ENCODE measurements at places on chromosomes 12 and 14. TPM values are rescaled to one million over a fixed set of nuclear protein-coding genes. Genes with fewer than 3 reads are reported as not detected.

LRRC10 gene
- total RNA-seq, result 30.3 TPM

DNA sequence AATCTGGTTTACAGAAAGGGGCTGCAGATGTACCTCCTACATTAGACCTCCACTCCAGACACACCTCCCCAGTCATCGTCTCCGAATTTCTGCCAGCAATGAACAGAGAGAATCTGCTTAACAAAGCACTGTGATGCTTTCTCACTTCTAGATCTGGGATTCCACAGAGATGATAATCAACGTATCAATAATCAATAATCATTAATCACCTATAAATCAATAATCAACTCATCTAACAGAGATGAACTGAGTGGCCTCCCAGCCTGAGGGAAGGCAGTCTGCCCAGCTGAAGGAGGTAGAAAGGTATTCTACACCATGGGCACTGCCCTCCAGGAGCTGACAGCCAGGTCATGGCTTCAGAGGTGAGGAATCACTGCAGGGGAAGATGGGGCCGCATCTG, 183.2 kb downstream of the TMEM132D start:
- no peak for DNase-seq

DNA sequence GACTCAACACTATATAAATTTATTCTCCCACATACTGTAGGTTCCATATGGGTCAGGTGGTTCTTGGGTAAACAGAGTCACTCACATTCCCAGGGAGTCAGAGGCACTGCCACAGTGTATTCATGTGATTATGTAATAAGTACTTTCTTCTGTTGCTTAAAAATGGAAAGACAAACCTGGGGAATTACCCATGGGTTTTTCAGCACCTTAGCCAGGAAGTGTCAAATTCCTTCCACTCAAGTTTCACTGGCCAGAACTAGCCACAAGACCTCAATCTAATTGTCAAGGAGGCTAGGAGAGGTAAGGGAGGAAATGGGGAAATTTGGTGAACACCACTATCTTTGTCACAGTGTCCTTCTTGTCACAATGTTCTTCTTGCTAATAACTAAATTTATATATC, 333.2 kb upstream of the MDGA2 start:
- no peak for DNase-seq

- no peak for DNase-seq
These were observed 112.3 kb upstream of the PRMT8 start for GRCh38 chr12:3378655-3379054.

PMEL gene
- 0.75 TPM for total RNA-seq

IL31 gene
- not detected for total RNA-seq

DNA sequence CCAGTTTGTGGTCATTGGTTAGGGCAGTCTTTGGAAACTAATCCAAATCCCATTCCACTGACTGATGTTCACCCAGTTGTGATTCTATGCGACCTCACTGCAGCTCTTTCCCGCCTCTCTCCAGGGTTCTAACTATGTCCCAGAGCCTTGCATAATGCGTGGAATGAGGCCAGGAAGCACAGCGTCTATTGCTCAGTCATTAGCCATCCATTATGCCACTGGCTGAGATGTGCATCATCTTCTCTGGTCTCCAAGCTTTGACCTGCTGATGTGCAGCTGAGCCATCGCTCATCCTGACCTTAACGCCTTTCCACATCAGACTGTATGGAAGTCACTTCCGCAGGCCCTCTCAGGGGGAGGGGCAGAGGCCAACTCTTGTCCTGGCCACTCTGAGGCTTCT, 115.4 kb upstream of the VRK1 start:
- DNase-seq, result no peak

Data from cardiac septum (tissue), 1 donor.